ENCODE measurements at places on chromosomes 7 and 10.

DNA sequence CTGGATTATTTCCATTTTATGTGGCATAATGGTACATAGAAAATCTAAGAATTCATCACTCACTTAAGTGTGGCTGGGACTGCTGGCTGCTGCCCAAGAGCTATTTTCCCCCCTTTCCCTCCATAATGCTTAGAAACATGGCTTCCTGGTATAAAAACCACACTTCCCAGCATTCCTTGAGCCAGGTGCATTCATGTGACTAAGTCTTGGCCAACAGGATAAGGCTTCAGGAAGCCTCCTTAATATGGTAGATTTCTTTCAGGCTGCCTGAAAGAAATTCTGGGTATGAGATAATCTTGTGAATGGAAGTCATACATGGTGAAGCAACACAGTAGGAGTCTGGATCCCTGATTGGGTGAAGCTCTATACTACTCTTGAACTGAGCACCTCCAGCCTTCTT is 178.0 kb downstream of the JAZF1 start:
- DNase-seq, result no peak

- DNase-seq, result no peak
Measured at GRCh38 chr10:89783406-89783805, 82.0 kb downstream of the KIF20B start.

DNA sequence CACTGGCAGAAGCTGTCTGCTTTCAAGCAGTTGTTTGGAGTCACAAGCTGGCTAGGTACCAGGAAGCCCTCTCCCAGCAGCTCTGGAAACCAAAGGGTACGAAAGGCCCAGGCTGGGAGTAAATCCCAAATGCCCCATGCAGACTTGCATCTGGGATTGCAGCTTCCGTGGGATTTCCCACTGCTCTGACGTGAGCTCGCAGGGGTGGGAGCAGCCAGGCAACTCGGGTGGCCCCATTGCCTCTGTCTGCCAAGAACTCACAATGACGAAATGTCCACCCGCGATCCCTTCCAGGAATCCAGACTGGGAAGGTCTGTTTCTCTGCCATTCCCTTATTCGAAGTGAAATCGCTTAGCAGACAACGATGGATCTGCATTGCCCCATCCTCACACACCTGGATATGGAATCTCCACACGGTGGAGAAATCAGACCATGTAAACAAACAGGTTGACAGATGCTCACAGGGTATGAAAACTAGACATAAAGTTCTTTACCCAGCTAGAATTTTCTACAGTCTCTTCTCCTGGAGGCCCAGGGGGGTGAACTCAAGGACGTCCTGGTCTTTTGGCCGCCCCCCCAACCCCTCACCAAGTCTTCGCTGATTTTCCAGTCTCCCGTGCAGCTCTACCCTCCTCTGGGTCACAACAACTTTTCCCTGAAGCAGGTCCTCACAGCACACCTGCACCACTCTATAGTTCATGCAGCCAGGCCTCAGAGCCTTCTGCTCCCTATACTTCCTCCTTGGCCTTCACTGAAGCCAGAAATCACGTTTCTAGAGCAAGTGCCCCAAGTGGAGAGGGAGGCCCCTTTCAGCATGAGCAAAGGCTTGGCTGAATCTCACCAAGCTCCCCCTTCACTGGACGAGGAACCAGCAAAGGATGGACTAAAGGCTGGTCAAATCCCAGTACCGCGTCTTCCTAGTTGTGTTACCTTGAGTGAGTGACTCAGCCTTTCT is 20.0 kb downstream of the SH3PXD2A start:
- DNase-seq, result no peak

DNA sequence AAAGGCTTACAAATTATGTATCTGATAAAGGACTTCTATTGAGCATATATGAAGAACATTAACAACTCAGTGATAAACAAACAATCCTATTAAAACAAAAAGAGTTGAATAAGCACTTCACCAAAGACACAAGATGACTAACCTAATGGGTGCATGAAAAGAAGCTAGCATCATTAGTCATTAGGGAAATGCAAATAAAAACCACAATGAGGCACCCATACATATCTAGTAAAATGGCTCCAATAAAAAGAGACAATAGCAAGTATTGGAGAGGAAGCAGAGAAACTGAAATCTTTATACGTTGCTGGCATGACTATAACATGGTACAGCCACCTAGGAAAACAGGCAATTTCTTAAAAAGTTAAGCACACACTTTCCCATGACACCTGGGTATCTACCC is 77.6 kb upstream of the ZMIZ1 start:
- no peak for DNase-seq

- DNase-seq, result no peak
Measured at GRCh38 chr10:7610651-7611389, 55.9 kb downstream of the ITIH5 start.

DNA sequence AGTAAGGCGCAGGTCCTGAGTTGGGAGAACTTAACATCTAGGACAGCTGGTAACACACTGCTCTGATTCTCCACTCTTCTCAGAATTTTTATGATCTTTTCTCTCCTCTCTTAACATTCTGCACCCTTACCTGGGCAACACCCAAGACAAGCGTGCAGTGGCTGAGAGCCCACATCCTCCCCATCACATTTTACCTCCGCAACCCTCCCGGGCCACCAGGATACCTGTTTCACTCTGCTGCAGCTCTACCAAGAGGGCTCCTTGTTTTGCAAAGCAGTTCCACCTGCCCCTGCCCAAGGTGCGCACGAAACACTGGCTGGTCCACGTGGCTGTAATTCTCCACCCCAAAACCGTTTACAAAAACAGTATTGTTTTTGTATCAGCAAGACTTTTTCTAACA is 81.5 kb downstream of the ITIH5 start:
- DNase-seq, result no peak

- no peak for DNase-seq
Measured at GRCh38 chr7:79709574-79710409, 256.3 kb upstream of the MAGI2 start.

GRCh38 chr10:69186524-69186923 is 6.5 kb downstream of the SUPV3L1 start:
- DNase-seq, result no peak

- DNase-seq, result no peak
Measured at GRCh38 chr7:131681961-131682360, 125.5 kb upstream of the PODXL start.

DNA sequence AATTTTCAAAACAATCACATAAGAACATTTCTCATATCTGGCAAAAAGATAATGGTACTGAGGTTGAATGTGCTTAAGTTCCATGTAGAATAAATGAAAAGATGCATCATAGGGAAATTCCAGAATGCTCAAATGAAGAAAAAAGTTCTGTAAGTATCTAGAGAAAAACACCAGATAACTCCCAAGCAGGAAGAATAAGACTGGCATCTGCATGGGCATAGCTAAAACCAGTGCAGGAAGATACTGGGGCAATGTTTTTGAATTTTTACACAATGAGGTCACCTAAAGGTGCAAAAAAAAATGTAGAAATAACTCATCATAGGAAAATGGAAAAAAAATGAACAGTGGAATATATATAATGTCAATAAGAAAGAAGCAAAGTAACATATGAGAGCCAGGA is 275.2 kb downstream of the BAMBI start:
- DNase-seq, result no peak

DNA sequence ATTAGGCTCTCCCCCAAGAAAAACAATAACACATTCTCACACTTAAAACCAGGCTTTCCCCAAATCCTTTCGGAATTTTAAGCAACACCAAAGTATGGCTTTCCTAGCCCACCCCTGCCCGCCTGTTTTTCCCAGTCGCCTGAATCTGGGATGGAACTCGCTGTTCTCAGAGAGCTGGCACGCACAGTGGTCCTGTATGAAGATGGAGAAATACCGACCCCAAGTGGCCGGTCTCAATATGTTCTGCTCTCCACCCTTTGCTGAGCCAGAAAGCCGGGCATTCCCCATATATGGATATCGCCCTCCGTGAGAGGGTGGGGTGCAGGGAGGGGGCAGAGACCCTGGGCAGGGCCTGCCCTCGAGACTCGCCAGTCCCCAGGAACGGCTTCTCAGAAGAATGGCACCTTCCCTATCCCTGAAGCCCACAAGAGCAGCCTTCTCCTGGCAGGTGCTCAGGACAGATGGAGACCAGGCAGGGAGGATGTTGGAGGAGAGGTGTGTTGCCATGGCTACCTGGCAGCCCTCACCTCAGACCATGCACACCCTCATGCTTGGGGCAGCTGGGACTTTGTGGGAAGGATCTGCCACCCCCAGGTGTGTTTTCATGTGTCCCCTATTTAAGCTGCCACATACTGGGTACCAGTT is 3.4 kb downstream of the TACR2 start:
- DNase-seq, result no peak

DNA sequence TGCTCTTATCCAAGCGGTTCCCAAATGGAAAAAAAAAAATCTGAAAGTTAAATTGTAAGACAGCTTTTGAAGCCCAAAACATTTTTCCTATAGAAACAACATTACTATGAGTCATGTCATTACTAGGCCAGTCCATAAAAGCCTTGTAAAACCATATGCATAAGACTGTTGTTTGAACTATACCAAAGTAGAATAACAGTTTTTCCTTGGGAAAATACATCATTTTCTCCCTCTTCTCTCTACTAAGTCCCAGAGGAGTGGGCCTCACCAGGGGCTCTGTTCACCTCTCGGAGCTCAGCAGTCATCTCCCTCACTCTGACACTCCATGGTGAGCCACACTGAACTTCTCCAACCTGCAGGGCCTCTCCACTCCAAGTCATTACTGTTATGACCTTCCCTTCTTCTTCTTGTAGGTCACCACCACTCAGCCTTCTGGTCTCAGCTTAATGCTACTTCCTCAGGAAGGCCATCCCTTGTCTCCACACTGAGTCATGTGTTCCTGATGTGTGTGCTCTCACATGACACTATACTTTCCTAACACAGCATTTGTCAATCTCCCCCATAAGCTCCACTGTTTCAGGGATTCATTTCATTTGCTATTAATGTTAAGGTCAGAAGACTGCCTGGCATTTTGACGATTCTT is 32.5 kb downstream of the ZNF438 start:
- no peak for DNase-seq

- no peak for DNase-seq
Measured at GRCh38 chr7:15798081-15798480, 111.6 kb upstream of the MEOX2 start.

- no peak for DNase-seq
Measured at GRCh38 chr7:143898810-143899209, 3.2 kb downstream of the TCAF1 start.

GRCh38 chr7:1586827-1587705 is 17.2 kb upstream of the PSMG3 start:
- no peak for DNase-seq

Measured in stimulated activated CD8-positive, alpha-beta memory T cell treated with anti-CD3 and anti-CD28 coated beads, Interleukin-7, amount 100 ng/mL, for 1 hour (primary cell).